ENCODE measurements at places on chromosomes 6 and 20.

- no peak for DNase-seq
Observed at GRCh38 chr6:53311586-53311935, 37.2 kb downstream of the ELOVL5 start.

DNA sequence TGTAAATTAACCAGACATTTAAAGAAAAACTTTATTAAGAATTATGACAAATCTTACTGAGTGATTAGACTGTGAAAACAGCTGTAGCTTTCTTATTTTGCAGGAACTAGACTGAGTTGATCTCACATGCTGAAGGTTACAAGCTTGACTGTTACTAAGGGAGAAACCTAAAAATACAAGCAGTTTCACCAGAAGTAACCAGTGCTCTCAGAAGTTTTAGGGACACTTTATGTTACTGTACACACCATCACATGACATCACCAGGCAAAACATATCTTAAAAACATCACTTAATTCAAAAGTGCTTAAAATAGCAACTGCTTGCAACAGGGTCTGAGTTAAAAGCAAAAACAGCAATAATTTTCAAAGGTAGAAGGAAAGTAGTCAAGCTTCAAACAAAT lies 5.4 kb downstream of the FBXO30 start:
- DNase-seq: no peak

- no peak for DNase-seq
Observed at GRCh38 chr6:146903451-146903850, 300.8 kb upstream of the STXBP5 start.

DNA sequence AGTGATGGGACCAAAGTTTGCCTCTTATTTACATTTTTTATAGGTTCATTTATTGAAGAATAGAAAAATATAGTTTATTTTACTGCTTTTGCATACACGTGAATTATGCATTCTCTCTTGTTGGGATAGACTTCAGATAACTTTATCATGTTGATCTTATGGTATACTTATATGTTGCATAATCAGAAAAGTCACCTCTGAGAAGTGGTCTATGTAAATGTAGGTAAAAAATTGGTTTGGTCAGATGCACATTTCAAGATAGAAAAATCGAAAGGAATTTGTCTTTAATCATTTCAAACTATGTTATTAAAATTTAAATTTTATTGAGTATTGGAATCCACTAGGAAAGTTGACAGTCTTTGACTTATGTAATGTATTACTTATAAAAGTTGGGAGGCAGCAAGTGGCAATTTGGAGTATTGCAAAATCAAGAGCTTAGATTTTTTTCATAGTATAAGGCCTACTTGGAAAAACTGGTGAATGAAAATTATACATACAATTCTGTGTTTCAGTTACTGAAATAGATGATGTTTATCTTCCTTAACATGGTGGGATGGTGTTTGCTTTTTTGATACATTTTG lies 2.4 kb downstream of the PHF3 start:
- DNase-seq: no peak
